ENCODE measurements at places on chromosomes 7 and 10. TPM values are rescaled to one million over a fixed set of nuclear protein-coding genes. Genes with fewer than 3 reads are reported as not detected.
A peak's percentile ranks its signal among the peaks of the same experiment; 100 is the strongest.

The SYNPO2L gene
- total RNA-seq, result 0.11 TPM

DNA sequence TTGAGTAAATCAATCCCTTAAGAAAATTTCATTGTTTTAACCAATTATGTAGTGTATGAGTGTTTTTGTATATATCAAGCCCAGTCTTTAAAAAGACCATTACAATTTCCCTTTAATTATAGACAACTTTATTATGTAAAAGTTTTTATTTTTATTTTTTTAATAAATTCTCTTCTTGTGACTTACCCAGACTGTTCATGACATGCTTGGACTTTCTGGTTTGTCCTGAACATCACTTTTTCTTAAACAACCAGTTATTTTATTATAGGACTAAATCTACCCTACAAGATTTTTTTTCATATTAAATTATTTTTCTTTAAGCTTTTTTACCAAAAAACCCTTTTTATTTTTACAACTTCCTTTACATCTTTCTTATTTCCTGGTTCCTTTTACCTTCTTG, 410.4 kb downstream of the ATRNL1 start:
- DNase-seq, result no peak

The NME8 gene
- not detected for total RNA-seq

GRCh38 chr7:47400741-47401206, 181.1 kb downstream of the TNS3 start:
- DNase-seq, result no peak

The GIMAP8 gene
- not detected for total RNA-seq

DNA sequence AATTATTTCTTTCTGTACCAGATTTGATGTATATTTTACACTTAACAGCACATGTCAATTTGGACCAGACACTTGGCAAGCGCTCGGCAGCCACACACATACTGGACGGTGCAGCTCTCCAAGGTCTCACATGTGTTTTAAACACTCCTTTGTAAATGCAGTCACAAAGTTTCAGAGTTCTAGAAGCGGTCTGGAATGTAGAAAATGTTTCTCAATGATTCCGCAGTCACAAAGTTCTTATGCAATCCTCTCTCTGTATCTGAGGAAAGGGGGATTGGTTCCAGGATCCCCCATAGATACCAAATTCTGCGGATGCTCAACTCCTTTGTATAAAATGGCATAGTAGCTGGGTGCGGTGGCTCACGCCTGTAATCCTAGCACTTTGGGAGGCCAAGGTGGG, 253.0 kb upstream of the GRB10 start:
- no peak for DNase-seq

The FFAR4 gene
- not detected for total RNA-seq

The FBXL13 gene
- total RNA-seq, result 0.56 TPM

DNA sequence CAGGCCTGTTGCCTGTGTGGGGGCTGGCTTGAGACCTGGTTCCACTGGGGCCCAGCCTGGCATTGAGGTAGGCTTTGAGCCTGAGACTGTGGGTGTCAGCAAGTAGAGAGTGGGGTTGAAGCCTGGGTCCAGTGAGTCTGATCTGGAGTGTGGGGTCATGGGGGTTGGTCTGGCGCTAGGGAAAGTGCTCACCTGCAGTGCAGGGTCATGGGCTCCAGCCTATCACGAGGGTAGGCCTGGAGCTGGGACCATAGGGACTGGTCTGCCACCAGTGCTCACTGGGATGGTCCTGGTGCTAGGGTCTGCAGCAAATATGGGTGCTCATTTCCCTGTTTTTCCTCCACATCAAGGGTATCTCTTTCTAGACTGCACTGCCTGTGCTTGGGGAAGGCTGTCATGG, 95.4 kb upstream of the KLF14 start:
- no peak for DNase-seq

- no peak for DNase-seq
Measured at GRCh38 chr10:33975481-33975880, 641.0 kb upstream of the NRP1 start.

The NCAPG2 gene
- total RNA-seq, result 35.7 TPM

GRCh38 chr10:14758994-14759664, 15.6 kb downstream of the FAM107B start:
- no peak for DNase-seq

- DNase-seq, result no peak
Measured at GRCh38 chr7:56077681-56078080, 13.6 kb downstream of the SUMF2 start.

The KIAA1549 gene
- total RNA-seq, result 2.4 TPM

The BEND7 gene
- 5.7 TPM for total RNA-seq

The DOCK1 gene
- total RNA-seq, result 28.6 TPM

GRCh38 chr7:131370523-131370968, 42.9 kb downstream of the MKLN1 start:
- peak; percentile 61 for DNase-seq

The FLNC gene
- total RNA-seq, result 38.6 TPM

DNA sequence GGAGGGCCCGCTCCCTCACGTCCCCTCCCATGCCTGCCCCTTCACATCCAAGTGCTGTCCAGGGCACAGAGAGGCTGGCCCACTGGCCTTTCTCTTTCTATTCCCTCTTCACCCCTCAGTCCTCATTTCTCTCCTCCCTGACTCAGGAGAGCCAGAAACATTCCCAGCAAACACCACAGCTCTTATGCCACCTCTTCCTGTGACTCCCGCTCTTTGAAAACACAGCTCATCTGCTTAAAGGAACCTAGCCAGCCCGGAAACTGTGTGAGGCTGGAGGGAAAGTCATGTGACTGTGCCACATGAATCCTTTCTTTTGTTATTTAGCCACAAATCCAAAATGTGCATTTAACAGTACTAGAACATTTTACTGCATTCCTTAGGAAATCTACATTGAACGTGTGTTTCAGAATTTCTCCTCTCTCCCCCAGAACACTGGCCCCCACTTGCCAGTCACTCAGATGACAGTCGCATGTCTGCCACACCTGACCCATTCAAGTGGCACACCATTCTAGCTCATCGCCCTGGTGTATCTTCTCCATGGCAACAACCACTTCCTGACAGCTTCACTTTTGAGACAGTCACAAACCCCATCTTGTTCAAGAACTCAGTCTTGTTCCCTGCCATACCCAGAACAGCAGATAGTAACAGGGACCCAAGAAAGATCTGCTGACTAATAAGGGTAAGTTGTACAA, 42.8 kb downstream of the GRB10 start:
- peak; percentile 48 for DNase-seq

DNA sequence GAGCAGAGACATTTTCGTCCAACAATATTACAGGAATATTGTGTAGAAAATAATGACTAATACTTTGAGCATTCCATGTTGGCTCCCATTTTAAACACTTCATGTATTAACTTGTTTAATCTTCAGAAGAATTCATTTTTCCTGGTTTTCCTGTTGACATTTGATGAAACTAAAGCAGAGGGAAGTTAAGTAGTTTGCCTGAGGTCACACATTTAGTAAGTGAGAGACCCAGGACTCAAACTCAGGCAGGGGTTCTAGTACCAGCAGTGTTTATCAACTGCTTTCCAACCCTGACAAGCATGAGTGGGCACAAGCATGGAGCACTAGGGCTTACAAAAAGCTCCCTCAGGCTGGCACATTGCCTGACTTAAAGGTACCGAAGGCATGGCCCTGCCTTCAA, 719.1 kb downstream of the AUTS2 start:
- DNase-seq, result no peak

DNA sequence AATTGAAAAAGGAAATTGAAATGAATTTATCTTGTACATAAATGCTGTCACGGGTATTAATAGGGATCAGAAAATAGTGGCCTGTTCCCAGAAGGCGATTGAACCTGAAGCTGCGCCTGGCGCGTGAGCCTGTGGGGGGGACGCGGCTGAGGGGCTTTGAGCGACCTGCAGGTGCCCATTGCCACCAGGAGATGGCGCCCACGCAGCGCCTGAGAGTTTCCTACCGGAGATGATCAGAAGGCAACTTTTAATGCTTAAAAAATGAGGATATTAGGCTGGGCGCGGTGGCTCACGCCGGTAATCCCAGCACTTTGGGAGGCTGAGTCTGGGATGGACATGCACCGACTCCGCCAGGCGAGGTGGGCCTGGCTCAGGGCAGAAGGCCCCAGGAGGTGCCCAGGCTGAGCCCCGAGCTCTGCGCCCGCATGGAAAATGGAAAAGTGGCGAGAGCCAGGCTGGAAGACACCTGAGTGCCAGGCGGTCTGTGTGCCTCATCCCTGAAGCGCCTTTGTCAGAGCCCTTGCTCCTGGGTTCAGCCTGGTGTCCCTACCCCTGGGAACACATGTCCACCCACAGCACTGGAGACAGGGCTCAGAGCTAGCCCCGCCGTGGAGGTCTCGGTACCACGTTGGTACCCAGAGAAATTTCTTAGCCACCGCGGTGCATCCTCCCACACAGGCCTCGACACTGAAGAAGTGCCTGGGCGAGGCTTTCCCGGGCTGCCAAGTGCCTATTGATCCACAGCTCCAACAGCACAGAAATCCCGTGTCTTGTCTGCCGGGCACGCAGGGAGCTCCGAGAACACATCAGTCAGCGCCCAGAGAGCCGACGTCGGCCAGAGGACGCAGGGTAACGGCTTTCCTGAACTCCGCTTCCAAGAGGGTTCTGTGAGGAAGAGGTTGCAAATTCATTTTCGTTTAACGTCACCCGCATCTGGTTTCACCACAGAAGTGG, 117.4 kb downstream of the INPP5A start:
- DNase-seq, result peak; percentile 67

GRCh38 chr7:23106823-23107663, 1.5 kb downstream of the KLHL7 start:
- peak; percentile 33 for DNase-seq

DNA sequence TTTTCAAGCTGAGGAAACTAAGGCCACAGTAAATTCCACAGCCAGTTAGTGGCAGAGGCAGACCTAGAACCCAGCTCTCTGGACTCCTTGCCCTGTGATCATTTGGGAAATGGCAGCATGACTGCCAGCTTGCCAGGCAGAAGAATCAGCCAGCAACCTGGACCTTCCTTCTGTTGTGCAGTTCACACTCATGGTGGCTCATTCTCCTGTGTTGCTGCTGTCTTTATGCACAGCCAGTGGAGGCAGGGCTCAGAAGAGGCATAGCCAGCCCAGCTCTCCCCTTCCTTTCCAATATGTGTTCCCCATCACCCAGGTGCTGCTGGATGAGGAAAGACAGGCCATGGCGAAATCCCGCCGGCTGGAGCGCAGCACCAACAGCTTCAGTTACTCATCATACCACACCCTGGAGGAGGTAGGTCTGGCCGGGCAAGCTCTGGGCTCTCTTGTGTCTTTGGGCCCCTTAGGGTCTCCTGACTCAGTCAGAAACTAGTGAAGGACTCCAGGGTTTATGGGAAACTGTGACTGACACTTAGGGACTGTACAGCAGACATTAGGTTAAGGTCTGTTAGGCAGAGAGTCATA, 14.8 kb downstream of the CPA5 start:
- no peak for DNase-seq

The EGR2 gene
- total RNA-seq, result not detected
